ENCODE measurements at places on chromosomes 6 and 20. TPM values are rescaled to one million over a fixed set of nuclear protein-coding genes. Genes with fewer than 3 reads are reported as not detected.
A peak's percentile ranks its signal among the peaks of the same experiment; 100 is the strongest.

Gene GSTA3
- not detected for total RNA-seq

Gene GPLD1
- total RNA-seq: 0.17 TPM

DNA sequence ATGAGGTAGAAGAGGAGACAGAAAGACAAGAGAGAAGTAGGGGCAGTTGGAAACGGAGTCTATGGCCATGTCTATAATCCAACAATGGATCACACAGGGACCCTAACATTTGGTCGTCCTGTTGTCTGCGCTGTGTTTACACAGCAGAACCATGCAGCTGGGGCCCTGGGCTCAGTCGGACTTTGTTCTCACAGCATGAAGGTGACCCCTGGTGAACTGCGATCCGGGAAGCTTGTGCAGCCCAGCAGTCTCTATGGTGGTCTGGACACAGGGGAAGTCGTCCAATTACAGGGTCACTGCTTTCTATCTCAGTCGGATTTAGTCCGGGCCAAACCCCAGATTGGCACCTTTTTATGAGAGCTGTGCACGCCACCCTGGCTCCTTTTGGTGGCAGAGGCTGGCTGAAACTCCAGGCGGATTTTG lies 153.6 kb downstream of the FOXA2 start:
- DNase-seq: no peak

- no peak for DNase-seq
Measured at GRCh38 chr6:149933036-149933435, 8.8 kb upstream of the ULBP2 start.

- DNase-seq: peak; percentile 41
Measured at GRCh38 chr20:17679941-17680835, 1.9 kb downstream of the RRBP1 start.

GRCh38 chr6:90154755-90155470 lies 141.7 kb downstream of the BACH2 start:
- no peak for DNase-seq

Measured in dermis blood vessel endothelial cell (primary cell).